Neuronal stem cell (in vitro differentiated cells): ENCODE measurements at places on chromosomes 7 and 10.

DNA sequence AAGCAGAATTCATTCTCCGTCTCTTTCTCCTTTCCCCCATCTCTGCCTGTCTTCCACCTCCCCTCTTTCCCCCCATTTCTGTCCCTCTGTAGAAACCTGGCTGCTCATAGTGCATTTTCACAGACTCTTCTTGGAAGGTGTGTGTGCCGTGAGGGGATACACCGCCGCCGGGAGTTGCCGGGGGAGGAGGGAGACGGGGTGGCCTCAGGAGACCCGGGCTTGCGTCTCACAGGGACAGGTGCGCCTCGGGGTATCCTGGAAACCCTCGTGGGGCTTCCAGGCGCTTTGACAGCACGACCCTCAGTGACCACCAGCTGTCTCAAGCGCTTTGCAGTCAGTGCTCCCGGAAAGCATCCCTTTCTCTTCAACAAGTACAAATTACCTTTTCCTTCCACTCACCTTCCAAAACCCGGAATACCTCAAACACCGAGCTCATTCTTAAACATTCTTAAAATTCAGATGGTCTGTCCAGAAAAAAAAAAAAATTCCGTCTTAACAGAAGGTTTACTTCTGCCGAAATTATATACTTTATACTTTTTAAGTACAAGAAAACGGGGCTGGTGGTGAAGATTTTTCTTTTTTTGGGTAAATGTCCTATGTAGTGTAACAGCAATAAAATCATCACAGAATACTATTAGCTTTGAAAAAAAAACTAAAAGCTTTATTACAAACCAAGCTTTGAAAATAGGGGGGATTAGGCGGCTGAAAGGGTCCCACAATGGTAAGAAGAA lies 8.2 kb downstream of the EMX2 start:
- no peak for DNase-seq

DNA sequence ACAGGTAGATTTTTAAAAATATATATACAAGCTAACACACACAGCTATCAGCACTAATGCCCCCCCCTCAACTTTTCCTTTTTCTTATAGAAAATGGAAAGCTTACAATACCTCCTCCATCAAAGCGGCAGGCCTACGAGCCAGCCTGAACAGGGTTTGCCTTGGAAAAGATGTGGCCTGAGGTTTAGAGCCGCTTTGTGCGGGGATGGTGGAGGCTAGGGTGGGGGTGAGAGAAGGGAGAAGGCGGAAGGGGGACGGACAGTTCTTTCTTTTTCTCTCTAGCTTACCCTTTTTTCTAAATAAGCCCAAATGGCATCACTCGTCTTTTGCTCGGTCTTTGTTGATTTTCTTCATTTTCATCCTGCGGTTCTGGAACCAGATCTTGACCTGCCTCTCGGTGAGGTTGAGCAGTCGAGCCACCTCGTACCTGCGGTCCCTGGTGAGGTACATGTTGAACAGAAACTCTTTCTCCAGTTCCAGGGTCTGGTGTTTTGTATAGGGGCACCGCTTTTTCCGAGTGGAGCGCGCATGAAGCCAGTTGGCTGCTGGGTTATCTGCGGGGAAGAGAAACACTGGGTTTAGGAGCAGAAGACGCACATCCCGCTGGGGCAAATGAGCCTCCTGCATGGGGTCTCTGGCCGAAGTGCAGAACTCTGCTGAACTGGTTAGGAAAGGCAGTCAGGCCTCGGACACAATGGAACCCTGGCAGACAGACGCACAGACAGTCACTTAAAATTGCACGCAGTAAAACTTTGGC lies 1.9 kb downstream of the HOXA9 start:
- DNase-seq, result no peak

- peak; percentile 30 for DNase-seq
These were observed 859 bp upstream of the CH25H start for GRCh38 chr10:89207801-89208551.

DNA sequence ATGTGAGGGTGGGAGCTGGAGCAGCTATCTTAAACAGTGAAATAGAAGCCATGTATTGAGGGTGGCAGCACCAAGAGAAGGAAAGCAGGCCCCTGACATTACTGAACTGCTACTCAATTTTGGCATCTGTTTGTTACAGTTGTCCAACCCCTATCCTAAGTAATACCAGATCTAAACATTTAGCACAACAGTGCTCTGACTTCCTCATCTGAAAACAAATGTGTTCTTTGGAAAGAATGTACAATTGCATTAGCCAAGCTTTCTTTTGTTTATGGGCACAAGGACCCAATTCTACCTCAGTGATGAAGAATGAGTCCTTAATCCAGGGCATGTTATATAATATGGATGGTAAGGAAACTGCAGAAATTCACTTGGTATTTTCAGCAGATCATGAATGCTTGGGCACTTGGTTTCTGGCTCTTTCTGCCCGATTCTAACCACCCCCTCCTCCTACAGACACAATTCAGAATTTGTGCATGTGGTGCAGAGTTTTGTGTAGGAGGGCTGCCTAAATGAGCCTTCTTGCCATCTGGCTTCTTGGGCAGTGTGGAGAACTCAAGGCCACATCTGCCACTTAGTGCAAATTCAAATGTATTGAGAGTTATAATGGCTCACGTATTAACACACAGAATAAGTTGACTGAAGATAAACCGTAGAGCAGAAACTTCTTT lies 36.9 kb upstream of the KMT2E start:
- no peak for DNase-seq

DNA sequence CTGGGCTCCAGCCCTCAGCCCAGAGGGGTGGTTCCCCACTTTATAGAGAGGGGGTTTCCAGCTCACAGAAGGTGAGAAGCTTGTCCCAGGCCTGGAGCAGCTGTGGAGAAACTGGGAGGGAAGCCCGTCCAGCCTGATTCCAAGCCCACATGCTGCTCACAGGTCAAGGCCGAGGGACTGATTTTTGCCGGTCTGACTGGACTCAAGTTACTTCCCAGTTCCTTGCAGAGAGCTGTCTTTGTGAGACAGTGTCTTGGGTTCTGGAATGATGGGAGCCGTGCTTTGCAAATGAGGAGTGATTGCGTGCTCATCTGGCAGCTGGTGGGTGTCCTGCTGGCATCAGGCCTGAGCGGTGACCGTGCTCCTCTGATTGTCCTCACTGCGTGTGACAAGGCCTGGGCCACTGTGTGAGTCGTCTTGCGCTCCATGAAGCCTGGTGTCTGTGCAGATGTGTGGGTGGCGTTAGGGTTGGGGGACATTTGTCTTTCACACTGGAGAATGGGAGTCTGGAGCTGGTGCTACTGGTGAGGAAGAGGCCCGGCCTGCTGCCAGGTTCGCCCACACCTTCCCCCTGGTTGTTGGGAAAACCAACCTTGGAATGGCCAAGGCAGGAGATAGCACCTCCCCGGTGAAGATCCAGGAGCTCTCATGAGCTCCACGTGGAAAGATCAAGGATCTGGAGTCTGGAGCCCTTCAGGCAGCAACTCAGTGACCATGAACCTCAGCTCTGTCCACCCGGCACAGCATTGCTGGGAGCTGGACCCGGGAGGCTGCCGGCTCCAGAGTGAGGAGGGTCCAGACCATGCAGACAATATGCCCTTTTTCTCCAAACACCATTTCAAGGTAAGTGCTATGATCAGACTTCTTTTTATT lies 129.6 kb downstream of the SMURF1 start:
- no peak for DNase-seq

DNA sequence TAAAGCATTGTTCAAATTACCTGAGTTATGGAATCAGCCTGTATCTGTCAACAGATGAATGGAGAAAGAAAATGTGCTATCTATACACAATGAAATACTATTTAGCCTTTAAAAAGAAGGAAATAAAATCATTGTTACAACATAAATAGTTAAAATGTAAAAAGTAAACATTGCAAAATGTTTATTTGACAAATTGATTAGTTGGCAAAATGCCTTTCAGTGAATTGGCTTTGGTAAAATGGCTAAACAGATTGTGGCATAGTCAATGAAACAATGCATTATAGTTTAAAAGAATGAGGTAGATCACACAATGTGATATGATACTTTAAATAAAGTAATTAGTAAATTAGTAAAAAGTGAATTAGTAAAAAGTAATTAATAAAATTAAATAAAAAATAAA lies 204.8 kb upstream of the MAGI2 start:
- no peak for DNase-seq

DNA sequence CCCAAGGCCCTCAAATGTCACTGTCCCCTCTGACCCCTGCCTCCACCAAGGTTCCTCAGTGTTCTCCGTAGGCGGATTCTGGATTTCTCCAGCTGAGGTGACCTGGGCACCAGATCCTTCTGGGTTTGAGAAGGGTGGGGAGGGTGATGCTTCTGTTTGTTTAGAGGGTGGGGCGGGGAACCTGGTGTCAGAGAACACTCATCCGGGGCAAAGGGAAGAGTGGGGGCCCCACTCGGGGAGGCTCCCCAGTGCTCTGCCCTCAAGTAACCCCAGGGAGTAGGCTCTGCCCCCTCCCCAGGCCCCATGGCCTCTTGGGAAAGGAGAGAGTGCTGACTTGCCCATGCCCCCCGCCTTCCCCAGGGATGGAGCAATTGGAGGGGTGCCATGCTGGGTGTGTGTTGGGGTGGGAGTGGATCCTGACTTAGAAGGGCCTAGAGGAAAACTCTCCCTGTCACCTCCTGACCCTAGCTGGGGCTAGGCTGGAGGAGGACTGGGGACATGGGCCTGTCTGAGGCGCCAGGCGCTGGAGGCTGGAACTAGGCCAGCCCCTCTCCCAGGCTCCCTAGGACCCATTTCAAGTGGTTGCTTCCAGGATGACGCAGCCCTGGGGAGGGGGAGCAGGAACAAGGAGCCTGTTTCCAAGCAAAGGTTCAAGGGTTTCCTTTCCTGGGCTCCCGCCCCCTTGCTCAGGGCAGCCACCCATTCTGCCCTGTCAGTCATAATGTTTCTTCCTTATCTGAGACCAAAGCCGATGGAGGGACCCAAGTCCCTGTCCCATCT lies 27.9 kb downstream of the KAZALD1 start:
- DNase-seq, result no peak

DNA sequence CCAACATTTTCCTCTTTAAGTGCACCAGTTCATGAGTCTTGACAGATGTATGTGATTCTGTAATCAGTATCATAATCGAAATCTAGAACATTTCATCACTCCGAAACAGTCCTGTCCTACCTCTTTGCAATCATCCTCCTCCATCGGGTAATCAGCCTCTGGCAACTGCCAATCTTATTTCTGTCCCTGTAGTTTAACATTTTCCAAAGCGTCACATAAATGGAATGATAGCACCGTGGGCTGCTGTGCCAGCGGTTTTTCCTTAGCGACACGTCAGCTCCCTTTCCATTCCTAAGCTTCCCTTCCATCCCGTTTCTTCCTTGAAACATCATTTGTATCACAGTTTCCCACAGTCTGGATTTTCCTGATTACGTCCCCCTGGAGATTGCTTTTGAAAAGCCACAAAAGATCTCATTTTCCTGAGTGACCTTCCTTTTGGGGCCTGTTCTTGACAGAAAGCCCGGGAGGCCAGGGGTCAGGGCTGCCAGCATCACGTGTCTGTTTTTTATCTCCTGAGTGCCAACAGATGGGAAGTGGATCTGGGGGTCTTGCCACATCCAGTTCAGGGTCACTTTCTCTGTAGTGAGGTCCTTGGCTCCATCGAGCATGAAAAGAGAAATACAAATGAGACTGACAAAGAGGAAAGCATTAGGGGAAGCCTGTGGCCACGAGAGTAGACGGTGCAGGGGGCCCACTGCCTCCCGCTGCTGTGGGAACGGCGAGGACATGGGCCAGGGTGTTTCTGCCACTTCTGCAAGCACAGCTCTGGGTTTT lies 31.6 kb downstream of the TMEM120A start:
- peak; percentile 62 for DNase-seq

DNA sequence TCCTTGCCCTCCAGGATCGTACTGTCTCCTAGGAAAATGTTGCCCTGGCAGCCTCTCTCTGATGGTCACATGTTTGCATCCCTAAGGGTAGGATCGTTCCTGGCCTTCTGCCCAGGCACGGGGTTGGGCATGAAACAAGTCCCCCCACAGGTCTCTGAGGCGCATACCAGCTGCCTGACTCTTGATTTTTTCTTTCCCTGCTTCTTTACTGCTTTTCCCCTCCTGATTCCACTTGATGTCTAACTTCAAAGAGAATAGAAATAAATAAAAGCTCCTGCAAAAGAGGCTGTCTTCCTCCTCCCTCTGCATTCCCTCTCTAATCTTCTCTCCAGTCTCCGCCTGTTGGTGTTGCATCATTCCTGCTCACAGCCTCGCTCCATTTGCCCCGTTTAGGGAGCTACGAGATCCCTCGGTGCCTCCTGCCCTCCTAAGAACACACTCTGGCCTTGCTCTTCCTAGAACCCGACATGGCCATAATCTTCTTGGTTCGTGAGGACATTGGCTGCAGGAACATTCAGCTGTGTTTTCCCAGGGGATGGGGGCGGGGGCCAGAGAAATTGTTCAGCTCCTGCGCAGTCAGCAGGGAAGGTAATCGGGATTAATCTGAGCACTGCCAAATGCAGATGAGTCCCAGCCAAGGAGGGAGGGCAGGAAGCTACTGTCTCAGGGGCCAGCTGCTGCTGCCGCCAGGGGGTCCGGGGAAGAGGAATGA lies 26.0 kb downstream of the LEP start:
- peak; percentile 32 for DNase-seq

DNA sequence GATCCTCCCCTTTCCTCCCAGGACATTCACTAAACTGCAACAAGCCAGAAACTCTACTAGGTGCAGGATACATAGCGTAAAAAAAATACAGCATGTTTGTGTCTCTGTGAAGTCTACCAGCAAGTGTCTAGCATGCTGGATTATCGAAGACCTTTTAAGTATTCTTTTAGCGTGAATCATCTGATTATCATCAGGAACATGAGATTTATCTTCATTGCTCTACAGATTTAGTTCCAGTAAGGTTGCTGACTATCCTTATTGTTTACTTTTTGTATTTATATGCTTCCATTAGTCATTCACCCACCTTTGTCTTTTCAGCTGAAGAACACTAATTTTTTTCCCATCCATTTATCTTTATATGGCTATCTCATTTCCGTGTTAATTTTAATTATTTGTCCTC lies 62.8 kb downstream of the PDZD8 start:
- DNase-seq, result no peak

- DNase-seq, result no peak
These were observed 337.9 kb downstream of the WDR11 start for GRCh38 chr10:121189066-121189465.

DNA sequence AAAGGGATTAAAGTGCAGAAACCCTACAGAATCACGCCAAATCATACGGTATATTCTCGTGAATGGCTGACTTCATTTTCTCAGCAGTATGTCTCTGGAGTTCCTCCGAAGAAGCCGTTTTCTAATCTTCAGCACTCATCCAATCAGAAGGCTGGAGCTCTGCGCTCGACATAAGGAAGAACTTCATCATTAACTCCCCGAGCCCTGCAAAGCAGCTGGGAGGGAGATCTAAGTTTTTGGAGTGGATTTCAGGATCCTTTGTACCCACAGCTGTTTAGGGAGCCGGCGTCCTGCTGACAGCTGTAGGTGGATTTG lies 40.7 kb upstream of the SDK1 start:
- no peak for DNase-seq
